ENCODE measurements at places on chromosomes 16 and 17. TPM values are rescaled to one million over a fixed set of nuclear protein-coding genes. Genes with fewer than 3 reads are reported as not detected.

The TERB1 gene
- polyA plus RNA-seq: not detected

The MYO15B gene
- polyA plus RNA-seq: 1.00 TPM

The CIITA gene
- 0.03 TPM for polyA plus RNA-seq

The PDXDC1 gene
- 25.8 TPM for polyA plus RNA-seq

The BCAS3 gene
- polyA plus RNA-seq: 5.0 TPM

The TPSG1 gene
- not detected for polyA plus RNA-seq

The ITGAL gene
- polyA plus RNA-seq: not detected

The PPM1D gene
- polyA plus RNA-seq: 2.1 TPM

The TEKT1 gene
- polyA plus RNA-seq: not detected

The KRTAP29-1 gene
- not detected for polyA plus RNA-seq

The SLFN14 gene
- not detected for polyA plus RNA-seq

The NXPH3 gene
- polyA plus RNA-seq: 2.2 TPM

The GPR142 gene
- not detected for polyA plus RNA-seq

The LAT gene
- 2.4 TPM for polyA plus RNA-seq

The PABPN1L gene
- not detected for polyA plus RNA-seq

The ERN2 gene
- not detected for polyA plus RNA-seq

The TVP23B gene
- polyA plus RNA-seq: 26.5 TPM

The CTCF gene
- 22.1 TPM for polyA plus RNA-seq

The SULT1A3 gene
- 9.5 TPM for polyA plus RNA-seq

The DCUN1D3 gene
- 3.5 TPM for polyA plus RNA-seq

The ATF7IP2 gene
- polyA plus RNA-seq: 3.1 TPM

The ABCC3 gene
- 19.7 TPM for polyA plus RNA-seq

The OR4D1 gene
- not detected for polyA plus RNA-seq

The MIEF2 gene
- 11.0 TPM for polyA plus RNA-seq

The SAMD14 gene
- 2.4 TPM for polyA plus RNA-seq

The HIC1 gene
- polyA plus RNA-seq: 0.99 TPM

The DNAI2 gene
- not detected for polyA plus RNA-seq

The KRTAP9-2 gene
- not detected for polyA plus RNA-seq

The HSD11B2 gene
- 1.3 TPM for polyA plus RNA-seq
